Activated naive CD4-positive, alpha-beta T cell treated with anti-CD3 and anti-CD28 coated beads, Interleukin-2, amount 50 U/mL, for 72 hours (primary cell): ENCODE measurements at places on chromosomes 7 and 10. TPM values are rescaled to one million over a fixed set of nuclear protein-coding genes. Genes with fewer than 3 reads are reported as not detected.

DNA sequence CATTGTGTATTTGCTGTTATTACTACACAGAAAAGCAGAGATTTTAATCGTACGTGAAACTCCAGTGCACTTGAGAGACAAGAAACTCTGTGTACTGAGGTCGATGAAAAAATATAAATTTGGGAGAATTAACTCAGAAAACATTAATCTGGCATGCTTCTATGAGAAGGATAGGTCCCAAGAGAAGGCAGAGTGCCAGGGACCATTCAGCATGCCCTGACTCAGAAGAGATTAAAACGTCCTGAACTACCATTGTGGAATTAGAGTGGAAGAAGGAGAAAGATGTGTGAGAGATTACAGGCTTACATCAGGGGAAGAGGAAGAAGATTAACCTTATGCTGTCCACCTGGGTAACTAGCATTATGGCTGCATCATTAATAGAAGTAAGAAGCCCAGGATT, 72.4 kb downstream of the REEP3 start:
- DNase-seq = no peak

DNA sequence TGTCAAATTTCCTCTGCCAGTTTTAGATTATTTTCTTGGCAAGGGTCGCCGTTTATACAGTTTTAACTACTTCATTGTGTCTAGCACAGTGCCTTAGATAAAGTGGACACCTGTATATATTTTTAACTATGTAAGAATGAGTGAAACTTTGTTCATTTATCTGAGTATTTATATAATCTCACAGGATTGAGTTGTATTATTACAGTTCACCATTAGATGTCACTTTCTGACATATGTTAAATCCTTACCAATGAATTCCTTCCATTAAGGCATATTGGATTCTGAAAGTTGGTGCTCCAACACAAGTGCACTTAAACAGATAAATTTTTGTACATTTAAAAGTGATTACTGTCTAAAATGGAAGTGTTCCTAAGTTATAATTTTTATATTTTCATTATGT, 43.0 kb downstream of the ZMYND11 start:
- DNase-seq = no peak

- no peak for DNase-seq
Observed at GRCh38 chr10:31142026-31142425, 110.4 kb upstream of the ZNF438 start.

GRCh38 chr7:78562191-78562590, 763.6 kb downstream of the PHTF2 start:
- DNase-seq = no peak

LUC7L2 gene
- 136 TPM for total RNA-seq

HOXA11 gene
- total RNA-seq = not detected

CABCOCO1 gene
- not detected for total RNA-seq

DNA sequence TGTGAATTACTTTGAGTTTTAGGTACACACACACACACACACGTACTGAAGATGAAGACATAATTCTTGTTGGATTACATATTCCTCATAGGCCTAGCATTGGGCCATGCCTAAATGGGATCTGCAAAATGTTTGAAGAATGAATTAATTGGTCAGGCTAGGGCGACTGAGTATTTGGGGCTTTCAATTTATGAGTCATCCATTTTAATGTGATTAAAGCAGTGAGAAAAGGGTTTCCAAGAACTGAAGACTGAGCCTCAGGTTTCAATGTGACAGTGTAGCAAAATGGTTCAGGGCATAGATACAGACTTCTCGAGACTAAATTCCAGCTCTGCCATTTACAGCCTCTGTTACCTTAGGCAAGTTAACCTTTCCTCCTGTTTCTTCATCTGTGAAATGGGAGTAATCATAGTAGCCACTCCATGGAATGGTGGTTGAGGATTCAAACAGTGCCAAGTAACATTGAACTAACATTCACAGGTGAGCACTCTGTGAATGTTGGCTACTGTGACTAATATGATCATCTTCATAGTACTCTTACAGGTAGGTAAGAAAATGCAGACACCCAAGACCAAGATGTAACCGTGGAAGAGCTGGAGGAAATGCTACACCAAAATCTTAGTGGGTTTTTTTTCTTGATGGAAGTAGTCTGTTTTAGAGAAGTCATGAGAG, 7.6 kb downstream of the BPGM start:
- DNase-seq = peak; percentile 11

DNA sequence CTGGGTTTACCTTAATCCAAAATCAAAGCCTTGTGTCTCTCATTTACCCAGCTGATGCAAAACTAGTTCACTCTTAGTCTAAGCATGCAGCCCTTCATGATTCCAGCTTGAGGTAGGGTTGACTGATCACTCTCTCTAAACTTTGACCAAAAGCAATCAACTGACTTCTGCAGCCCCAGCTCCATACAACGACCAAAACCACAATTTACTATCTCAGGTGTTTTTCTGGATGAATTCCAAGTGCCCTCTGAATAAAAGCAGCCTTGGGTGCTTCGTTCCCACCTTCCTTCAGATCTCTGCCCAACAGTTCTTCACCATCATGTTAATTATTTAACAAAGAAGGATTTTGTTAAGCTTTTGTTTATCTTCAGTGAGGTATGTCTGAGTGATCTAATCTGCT, 62.6 kb downstream of the CCDC6 start:
- DNase-seq = no peak

DNA sequence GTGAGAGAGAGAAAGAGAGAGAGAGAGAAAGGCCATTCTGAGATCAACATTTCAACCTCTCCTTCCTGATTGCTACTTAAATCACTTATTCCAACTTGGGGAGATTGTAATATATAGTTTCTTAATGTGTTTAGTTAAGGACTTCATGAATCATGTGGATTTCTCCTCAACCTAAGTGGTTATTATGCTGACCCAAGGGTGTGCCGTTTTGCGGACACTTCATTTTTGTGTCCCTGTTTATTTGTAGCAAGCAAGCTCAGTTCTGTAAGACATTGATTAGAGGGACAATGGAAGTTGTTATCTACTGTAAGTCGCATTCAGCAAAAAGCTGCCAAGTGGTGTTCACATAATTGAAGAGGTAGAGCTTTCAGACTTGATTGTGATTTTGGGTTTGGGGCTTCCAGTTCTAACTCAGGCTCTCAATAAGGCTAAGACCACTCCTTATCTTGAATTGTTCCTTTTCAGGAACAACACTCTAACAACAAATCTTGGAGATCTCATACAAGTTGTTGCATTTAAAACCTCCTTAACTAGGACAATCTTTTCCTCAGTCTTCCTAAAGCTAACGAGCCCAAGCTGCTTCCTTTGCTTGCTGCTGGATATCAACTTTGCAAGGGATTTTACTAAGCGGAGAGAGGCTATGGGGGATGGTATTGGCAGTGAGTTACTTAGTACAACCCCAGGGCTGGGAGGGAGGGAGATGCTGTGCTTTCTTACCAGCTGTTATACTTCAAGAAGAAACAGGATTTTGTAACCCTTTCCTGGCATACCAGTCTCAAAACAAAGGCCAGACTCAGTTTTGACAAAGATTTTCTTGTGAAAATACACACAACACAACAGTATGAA, 19.8 kb upstream of the COL1A2 start:
- no peak for DNase-seq

OSBPL3 gene
- total RNA-seq = 52.0 TPM

DNA sequence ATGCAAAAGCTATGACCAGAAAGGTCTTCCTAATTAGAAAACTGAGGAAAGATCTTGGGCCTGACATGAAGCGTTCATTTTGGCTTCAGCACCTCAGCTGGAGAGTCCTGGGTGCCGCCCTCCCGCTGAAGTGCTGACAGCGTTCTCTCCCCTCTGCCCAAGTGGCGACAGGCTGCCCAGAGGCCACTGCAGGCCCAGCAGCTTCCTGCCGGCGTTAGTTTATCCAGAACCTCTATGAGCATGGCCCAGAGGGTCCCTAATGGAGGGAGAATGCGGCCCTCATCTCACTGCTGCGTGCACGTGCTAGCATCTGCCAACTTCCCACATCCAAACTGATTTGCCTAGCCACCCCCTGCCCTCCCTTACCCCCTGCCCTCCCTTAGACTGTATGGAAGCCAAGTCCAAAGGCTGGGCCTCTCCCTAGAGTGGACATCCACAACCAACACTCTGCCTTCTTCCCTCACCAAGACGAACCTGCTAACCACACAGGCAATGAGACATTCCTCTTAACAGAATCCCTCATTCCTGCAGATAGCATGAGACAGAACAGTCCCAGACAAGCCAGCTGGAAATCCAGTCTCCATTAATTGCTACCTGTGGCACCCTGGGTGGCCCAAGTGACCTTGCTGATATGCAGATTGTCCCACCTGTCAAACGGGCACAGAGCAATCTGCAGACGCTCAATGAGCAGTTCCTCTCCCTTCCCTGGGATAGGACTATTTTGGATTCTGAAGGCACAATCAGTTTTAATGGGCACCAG, 108.4 kb downstream of the C10orf90 start:
- no peak for DNase-seq

GRCh38 chr10:118286051-118286838, 55.9 kb downstream of the FAM204A start:
- no peak for DNase-seq

CFAP58 gene
- total RNA-seq = 1.3 TPM

TDRD1 gene
- total RNA-seq = 0.31 TPM

- DNase-seq = no peak
Observed at GRCh38 chr7:44104860-44105771, 971 bp downstream of the AEBP1 start.

GRCh38 chr10:97333601-97334369, 744 bp downstream of the FRAT2 start:
- peak; percentile 48 for DNase-seq

DNA sequence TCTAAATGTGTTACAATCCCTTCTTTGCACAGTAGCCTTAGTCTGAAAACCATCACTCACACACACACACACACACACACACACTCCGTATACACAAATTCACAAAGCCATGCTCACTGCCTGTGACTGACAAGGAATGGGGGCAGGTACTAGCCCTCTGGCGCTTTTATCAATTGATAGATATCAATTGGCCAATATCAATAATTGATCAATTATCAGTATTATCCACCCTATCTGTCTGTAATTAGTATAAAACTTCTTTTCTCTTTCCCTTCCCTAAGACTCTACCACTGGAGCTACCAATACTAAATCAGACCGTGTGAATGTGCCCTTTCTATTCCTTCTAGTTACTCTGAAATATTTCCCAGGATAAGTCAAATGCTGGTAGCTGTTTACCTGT, 2.1 kb downstream of the DENND11 start:
- no peak for DNase-seq

- no peak for DNase-seq
Observed at GRCh38 chr10:69802424-69803161, 887 bp downstream of the COL13A1 start.

ARHGAP21 gene
- total RNA-seq = 18.4 TPM

DNA sequence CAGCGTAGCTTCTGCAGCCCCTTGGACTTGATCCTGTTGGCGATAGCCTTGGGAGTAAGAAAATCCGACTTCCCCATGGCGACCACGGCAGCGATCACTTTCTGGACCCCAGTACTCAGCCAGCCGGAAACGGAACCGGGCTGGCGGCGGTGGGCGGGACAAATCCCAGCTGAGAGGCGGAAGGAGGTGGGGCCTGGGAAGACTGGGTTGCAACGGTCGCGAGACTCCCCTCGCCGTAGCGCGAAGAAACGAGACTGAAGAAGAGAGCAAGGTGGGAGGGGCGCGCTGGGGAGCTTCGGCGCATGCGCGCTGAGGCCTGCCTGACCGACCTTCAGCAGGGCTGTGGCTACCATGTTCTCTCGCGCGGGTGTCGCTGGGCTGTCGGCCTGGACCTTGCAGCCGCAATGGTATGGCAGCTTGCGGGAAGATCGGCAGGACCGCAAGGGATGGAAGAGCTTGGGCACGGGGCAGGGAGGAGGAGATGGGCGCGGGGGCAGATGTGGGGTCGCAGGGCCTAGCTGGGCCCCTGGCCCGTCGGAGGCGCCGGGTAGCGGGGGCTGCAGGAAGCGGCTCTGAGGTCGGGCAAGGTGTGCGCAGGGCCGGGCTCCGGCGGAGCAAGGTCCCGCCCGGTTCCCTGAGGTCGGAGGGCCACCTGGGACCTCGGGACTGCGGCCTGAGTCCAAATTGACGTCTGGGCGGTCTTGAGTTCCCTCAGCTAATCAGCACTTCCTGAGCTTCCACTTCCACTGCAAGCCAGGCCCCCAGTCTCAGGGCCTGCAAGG, at the start of the genes ATP5F1C and KIN:
Gene ATP5F1C (plus strand): TSS at position 321 of the 782 bp plus-strand sequence. CDS start 31 bp downstream, at position 352.
Gene KIN (minus strand): TSS at position 137 of the 782 bp plus-strand sequence. CDS start 60 bp downstream, at position 77.
- peak; percentile 98 for DNase-seq

GPR85 gene
- total RNA-seq = 0.09 TPM

DNA sequence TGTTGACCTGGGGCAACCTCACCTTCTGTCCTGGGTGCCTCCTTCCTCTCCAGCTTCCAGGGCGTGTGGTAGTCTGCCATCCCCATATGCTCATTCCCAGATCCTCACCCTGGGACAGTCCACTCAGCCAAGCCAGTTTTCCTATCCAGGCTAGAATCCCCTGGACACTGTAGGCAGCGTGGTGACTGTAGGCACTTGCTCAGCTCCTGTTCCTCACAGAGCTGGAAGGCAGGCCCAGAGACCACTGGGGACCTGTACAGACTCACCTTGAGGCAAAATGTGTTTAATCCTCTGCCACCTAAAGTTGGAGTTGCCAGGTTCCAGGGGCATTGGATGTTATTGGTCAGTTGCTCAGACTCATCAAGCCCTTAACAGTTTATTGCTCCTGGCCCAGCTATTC, 2.4 kb upstream of the GRID1 start:
- peak; percentile 21 for DNase-seq

ERVW-1 gene
- total RNA-seq = 0.23 TPM

CYP17A1 gene
- not detected for total RNA-seq

AKR1D1 gene
- total RNA-seq = not detected

TAS2R4 gene
- total RNA-seq = 1.0 TPM

- no peak for DNase-seq
Observed at GRCh38 chr7:1466524-1467271, 7.4 kb upstream of the MICALL2 start.

DNA sequence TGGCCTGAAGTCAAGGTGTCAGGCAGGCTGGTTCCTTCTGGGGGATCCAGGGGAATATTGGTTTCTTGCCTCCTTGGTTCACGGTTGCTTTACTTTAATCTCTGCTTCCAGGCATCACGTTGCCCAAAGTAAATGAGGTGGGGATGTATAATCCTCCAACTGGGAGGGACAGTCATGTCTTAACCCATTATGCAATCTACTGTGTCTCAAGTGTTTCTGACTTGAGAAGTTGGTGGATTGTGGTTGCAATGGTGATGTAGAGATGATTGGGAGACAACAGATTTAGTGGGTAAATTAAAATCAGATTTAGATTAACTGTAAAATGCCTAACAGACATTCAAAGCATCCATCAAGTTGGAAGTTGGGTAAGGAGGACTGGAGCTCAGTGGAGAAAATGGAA, 32.7 kb downstream of the TBXAS1 start:
- no peak for DNase-seq

- DNase-seq = no peak
Observed at GRCh38 chr7:128911423-128912031, 1.0 kb upstream of the KCP start.

- no peak for DNase-seq
Observed at GRCh38 chr7:112748381-112748780, 41.8 kb downstream of the TMEM168 start.

DNA sequence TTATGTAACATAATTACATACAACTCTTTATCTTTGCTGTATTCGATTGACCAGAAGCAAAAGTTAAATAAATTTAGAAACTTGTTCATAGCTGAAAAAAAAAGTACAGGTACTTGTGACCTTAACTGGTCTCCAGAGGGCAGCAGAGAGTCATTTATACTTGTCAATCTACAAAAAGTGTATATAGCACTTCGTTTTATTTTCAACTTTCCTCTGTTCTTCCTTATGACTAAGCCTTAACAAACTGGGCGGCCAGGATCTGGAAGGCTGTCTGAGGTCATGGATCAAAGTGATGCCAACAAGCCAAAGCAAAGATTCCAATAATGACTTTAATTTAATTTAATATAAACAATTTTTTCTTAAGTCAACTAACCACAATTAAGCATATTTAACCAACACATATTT, 29.8 kb downstream of the C10orf67 start:
- peak; percentile 69 for DNase-seq
